AG04450 (cell line): ENCODE measurements at places on chromosomes 16 and 17. TPM values are rescaled to one million over a fixed set of nuclear protein-coding genes. Genes with fewer than 3 reads are reported as not detected.

RCVRN gene
- 0.29 TPM in 1 of 2 replicates, not detected in the other for polyA plus RNA-seq

CLEC10A gene
- polyA plus RNA-seq = not detected in 2 replicates

CES3 gene
- polyA plus RNA-seq = 0.06 and 0.12 TPM in 2 replicates

CBX2 gene
- polyA plus RNA-seq = 2.2 and 2.3 TPM in 2 replicates

TNK1 gene
- polyA plus RNA-seq = 0.22 and 0.25 TPM in 2 replicates

MT1G gene
- polyA plus RNA-seq = not detected in 2 replicates

CNGB1 gene
- polyA plus RNA-seq = not detected in 2 replicates

SPHK1 gene
- 11.6 and 16.2 TPM in 2 replicates for polyA plus RNA-seq

POLDIP2 gene
- 84.7 and 97.7 TPM in 2 replicates for polyA plus RNA-seq

TMEM100 gene
- polyA plus RNA-seq = 0.63 and 0.67 TPM in 2 replicates

EFCAB5 gene
- polyA plus RNA-seq = 0.07 and 0.24 TPM in 2 replicates

- no peak for DNase-seq
These were observed at the start of gene IGSF6 for GRCh38 chr16:21652453-21652852. Gene IGSF6, minus strand, starts transcription at chr16:21652608. Its CDS starts 10 bp downstream, at chr16:21652598.

DNA sequence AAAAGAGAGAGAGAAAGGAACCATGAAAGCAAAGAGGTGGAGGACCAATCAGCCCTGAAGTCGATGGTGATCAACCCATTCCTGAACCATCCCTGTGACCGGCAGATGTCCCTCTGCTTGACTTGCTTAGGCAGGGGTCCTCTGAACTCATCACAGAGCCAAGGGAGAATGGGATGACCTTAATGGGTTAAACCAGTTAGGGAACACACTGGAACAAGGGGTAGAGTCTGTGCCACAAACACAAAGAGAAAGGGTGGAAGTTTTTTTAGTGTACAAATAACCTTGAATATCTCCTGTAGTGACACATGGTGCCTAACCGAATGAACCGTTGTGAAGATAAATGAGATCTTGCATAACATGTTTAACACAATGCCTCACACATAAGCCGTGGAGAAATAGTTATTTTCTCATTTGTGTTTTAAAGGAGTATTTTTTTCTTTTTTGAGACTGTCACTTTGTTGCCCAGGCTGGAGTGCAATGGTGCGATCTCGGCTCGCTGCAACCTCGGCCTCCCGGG, 11.2 kb downstream of the NAA60 start:
- no peak for DNase-seq

- no peak for DNase-seq
These were observed 418.7 kb downstream of the KCNJ2 start for GRCh38 chr17:70588003-70588402.

GRCh38 chr17:19346351-19347255, 15.9 kb downstream of the B9D1 start:
- peak; percentile 48 for DNase-seq

DNA sequence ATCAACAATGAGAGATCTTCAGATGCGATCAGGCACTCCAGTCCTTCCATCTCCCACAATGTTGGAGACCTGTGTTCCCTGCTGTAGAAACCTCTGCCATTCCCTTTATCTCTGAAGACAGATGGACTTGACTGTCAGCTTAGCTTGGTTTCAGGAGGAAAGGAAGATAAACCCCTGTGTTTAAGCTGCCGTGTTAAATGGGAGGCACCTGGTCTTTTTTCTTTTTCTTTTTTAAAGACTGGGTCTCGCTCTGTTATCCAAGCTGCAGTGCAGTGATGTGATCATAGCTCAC, 63.1 kb downstream of the USP22 start:
- no peak for DNase-seq

GRCh38 chr16:85284141-85284817, 172.0 kb upstream of the CIBAR2 start:
- DNase-seq = no peak

- no peak for DNase-seq
These were observed 14.7 kb upstream of the KLHL36 start for GRCh38 chr16:84633622-84634021.

GRCh38 chr17:44745301-44745700, 13.5 kb upstream of the ADAM11 start:
- DNase-seq = no peak

GRCh38 chr17:66655861-66656260, 179.1 kb upstream of the CACNG5 start:
- DNase-seq = no peak

GRCh38 chr16:75416904-75417565, 16.3 kb downstream of the CFDP1 start:
- DNase-seq = no peak

GRCh38 chr16:48165961-48166578, 10.3 kb upstream of the ABCC12 start:
- no peak for DNase-seq

DNA sequence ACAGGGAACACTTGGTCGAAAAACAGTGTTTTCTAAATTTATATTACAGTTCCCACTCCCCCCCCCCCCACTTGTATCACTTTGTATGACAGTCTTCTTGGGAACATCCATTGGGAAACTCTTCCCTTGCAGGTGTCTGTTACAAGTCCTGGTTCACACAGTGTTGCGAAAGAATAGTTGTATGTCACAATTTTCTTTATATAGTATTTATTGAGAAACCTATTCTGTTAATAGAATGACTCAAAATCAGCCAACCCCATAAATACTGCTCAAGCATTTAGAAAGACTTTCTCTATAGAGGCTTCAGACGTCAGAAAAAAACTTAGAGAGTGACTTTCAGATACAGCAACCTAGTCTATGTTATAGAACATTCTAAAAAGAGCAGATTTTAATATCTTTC, 414.4 kb downstream of the WWOX start:
- DNase-seq = no peak

DNA sequence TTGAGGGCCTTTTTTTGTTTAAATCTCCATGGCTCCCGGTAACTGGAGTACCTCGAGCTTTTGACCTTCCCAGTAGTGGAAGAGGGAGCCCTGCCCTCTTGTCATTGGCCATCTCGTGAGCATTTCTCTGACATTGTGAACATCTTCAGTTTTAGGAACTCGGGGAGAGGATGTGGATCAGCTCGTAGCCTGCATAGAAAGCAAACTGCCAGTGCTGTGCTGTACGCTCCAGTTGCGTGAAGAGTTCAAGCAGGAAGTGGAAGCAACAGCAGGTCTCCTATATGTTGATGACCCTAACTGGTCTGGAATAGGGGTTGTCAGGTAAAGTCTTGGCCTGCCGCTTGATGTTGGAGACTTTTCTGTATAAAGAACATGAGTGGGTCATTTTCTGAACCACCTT, 24.3 kb downstream of the NTAN1 start:
- DNase-seq = no peak

GRCh38 chr17:77880711-77881450, 77.6 kb upstream of the TNRC6C start:
- DNase-seq = no peak

- no peak for DNase-seq
These were observed 3.9 kb downstream of the SSTR2 start for GRCh38 chr17:73168667-73169066.

GRCh38 chr16:23286131-23286532, 16.0 kb upstream of the SCNN1B start:
- no peak for DNase-seq

GRCh38 chr17:9513266-9513665, 62.4 kb downstream of the STX8 start:
- DNase-seq = no peak

- no peak for DNase-seq
These were observed 9.0 kb upstream of the PHKG2 start for GRCh38 chr16:30738984-30739951.

DNA sequence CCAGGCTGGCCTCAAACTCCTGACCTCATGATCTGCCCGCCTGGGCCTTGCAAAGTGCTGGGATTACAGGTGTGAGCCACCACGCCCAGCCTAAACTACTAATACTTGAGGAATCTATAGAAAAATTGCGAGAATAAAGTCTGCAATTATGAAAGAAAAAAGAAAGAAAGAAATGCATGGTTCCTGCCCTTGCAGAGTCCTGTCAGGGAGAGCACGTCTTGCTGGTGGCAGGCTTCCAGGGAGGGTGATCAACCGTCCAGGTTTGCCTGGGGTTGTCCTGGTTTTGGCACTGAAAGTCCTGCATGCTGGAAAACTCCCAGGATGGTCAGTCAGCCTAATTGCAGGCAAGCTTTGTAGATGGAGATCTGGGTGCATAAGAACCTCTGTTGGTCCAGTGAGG, 21.5 kb upstream of the KIFC3 start:
- no peak for DNase-seq

GRCh38 chr16:57695680-57696069, 1.1 kb downstream of the DRC7 start:
- DNase-seq = no peak

DNA sequence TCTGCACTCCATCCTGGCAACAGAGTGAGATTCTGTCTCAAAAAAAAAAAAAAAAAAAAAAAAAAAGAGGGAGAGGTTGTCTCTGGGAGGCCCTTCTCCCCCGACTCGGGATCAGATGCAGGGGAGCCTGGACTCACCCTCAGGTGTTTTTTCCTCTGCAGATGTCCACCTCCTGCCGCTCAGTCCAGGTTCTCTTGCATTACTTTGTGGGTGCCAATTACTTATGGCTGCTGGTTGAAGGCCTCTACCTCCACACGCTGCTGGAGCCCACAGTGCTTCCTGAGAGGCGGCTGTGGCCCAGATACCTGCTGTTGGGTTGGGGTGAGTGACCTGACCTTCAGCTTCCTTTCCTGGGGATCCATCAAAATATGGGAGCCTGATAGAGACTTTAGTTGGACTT, 34.1 kb downstream of the GLP2R start:
- DNase-seq = no peak

DNA sequence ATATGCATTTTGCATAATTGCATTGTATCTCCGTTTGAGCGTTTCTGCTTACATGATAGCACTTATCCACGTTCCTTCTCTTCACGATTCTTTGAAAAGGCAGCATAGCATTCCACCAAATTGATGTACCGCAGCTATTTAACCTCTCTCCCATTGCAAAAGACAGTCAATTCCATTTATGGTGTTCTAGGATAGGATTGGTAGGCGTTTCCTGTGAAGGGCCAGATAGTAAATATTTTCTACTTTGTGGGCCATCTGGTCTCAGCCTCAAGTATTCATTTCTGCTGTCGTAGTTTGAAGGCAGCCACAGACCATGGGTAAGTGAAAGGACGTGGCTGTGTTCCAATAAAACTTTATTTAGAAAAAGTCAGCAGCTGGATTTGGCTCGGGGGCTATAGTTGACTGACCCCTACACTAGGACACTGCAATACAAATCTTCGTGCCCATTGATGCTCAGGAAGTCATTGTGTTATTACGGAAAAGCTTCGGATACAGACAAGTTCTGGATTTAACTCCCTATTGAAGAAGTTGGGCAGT, 10.1 kb downstream of the SNX29 start:
- no peak for DNase-seq

DNA sequence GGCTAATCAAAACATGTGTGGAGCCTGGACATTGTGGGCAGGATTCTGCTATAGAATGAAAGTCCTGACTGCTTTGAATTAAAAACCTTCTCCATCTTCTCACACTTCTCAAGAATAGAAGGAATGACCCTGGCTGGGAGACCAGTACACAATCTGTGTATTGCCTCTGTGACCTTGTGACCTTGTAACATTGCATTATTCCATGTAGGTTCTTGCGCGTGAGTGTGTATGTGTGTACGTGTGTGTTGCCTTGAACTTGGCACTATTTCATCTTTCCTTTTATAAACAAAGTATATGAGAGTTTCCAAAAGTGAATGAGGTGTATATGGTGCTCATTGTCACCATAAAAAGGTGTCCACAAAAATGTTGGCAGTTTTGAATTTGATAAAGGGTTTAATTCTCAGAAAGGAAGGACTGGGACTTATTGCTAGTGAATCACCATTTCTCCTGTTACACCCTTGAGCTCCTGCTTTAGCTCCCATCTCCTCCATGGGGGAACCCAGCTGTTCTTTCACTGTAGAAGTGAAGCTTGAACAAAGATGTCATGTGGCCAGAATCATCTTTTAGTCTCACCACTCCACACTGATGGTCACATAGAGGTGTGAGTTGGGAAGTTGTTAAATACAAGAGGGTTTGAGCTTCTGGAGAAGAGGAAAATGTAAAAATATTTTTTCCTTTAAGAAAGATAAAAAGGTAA, 244.9 kb downstream of the FTO start:
- DNase-seq = no peak
